ENCODE measurements at places on chromosomes 12 and 14.

- no peaks in the 10 kb centered on the region for H3K36me3 ChIP-seq
- H3K27ac ChIP-seq: no peak overlapping the region
- H3K4me3 ChIP-seq: no peak overlapping the region
- no peaks in the 10 kb centered on the region for H3K4me1 ChIP-seq
- peaks cover 2% of the 10 kb centered on the region for H3K27me3 ChIP-seq
These were observed 101.8 kb upstream of the NAP1L1 start for GRCh38 chr12:76186131-76186906.

GRCh38 chr12:127239781-127240180 lies 1027.2 kb upstream of the TMEM132C start:
- H3K4me1 ChIP-seq: no peaks in the 10 kb centered on the region
- no peak for DNase-seq
- no peak overlapping the region for H3K4me3 ChIP-seq

DNA sequence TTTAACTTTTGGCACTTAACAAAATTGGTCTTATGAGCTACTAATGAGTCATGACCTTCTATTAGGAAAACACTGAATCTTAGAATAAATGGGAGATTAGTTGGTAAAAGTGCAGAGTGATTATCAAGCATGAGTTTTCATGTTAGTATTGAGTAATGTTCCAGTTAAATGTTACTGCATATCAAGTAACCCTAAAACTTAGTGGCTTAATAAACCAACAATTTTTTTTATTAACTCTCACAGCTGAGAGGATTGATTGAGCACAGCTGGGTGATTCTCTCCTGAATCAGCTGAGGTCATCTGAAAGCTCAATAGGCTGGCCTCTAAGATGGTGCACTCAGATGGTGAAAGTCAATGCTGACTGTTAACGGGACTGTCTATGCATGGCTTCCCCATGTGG lies 248.6 kb downstream of the BCL11B start:
- H3K4me1 ChIP-seq: peaks cover 18% of the 10 kb centered on the region
- H3K27ac ChIP-seq: no peak overlapping the region
- H3K36me3 ChIP-seq: peaks cover 5% of the 10 kb centered on the region

DNA sequence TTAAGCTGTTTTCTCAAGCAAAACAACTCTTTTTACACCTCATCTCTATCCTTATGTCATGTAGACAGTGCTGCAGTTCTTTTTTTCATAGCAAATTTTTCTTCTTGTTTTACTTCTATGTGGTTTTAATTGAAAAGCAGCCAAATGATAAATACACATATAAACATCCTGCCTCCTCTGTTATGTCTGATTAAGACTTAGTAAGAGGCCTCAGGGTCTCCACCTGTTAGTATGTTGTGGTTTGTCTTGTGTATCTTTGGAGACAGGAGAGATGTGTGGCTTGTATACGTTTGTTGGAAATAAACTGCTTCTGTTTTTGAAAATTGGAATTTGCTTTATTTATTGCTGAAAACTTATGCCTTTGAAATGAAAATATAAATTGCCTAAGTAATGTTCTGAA lies 32.0 kb downstream of the PEX5 start:
- H3K36me3 ChIP-seq: no peaks in the 10 kb centered on the region
- no peaks in the 10 kb centered on the region for H3K4me1 ChIP-seq
- no peak overlapping the region for H3K27ac ChIP-seq
- peaks cover 3% of the 10 kb centered on the region for H3K27me3 ChIP-seq
- H3K4me3 ChIP-seq: no peak overlapping the region

DNA sequence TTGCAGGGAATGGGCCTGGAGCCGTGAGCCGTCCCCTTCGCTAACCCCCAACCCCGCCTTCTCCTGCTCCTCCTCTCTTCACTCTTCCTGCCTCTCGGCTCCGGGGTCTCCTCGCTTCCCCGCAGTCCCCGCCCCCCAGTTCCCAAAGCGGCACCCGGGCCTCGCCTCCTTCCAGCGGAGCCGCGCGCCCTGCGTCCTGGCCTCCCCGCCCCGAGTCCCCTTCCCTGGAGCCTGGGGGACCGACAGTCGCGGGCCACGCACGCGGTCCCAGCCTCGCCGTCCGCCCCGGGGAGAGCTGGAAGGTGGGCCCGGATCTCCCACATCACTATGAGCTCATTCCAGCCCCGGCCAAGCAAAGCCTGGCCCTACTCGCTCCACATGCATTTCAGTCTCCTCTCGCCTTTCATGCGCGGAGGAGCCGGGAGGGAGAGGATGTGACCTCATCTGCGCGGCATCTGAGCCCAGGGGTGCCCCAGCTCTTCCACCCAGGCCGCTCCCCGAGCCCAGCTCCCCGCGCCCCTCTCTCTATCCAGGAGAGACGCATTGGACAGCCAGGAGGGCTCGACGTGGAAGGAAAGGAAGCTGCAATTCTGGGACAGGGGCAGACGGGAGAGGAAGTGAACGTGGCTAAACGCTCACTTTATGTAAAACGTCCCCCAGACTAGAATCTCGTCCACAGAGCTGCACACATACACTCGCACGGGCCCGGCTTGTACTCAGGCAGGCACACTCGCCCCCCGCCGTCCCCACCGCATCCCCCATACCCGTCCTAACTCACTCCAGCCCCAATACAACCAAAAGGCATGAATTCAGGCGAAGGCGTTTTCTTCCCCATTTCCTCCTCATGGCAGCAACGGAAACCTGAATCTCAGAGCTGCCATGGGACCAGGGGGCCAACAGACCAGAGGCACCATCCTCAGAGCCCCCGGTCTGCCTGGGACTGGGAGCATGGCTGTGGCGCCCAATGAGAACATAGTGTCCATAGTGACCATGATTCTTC lies 108.7 kb upstream of the CCND2 start:
- DNase-seq: peak; percentile 48
- H3K36me3 ChIP-seq: no peaks in the 10 kb centered on the region
- H3K4me1 ChIP-seq: peaks cover 12% of the 10 kb centered on the region
- peak overlapping the region; percentile 79 for H3K4me3 ChIP-seq
- peaks cover 4% of the 10 kb centered on the region for H3K27me3 ChIP-seq

GRCh38 chr14:100571837-100572236 lies 15.4 kb downstream of the BEGAIN start:
- no peaks in the 10 kb centered on the region for H3K36me3 ChIP-seq
- no peak for DNase-seq
- H3K27ac ChIP-seq: no peak overlapping the region

DNA sequence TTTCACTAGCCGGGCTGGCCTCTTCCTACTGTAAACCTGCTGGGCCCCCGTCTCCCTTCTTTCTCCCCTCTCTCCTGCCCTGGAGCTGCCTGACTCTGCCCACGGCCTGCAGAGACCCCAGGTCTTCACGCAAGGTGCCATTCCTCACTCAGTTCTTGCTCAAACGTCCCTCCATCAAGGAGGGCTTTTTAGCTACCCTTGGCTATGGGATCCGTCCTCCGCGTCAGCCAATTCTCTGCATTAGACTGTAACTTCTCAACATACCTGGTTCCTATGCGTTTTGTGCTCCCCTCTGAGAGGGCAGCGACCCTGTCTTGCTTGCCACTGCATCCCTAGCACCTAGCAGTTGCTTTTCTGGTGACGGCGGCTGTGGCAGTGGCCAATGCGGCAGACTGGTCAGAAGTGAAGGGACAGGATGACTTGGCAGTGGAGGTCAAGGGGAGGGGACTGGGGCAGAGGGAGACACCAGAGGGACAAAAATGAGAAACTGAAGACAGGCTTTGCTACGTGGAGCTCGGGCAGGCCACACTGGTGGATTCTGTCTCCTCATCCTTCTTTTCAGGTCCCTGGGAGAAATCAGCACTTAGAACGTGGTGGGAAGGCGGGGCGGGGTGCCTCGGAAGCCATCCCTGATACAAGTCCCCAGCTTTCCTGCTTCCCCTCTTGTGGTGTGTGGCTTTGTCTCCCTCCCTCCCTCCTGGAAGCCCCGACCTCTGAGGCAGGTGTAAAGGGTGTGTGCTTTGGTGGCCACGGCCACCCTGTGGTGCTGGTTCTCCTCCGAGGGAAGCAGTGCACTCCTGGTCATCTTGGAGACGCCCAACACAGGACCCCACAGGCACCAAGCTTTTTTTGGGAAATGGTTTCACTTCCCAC lies 1.8 kb downstream of the B3GNT4 start:
- peak overlapping the region; percentile 84 for H3K4me3 ChIP-seq
- DNase-seq: no peak
- H3K36me3 ChIP-seq: peaks cover 6% of the 10 kb centered on the region
- peaks cover 11% of the 10 kb centered on the region for H3K4me1 ChIP-seq

Data from neural crest cell (in vitro differentiated cells).